ENCODE measurements at places on chromosomes 16 and 17.
A peak's percentile ranks its signal among the peaks of the same experiment; 100 is the strongest.

DNA sequence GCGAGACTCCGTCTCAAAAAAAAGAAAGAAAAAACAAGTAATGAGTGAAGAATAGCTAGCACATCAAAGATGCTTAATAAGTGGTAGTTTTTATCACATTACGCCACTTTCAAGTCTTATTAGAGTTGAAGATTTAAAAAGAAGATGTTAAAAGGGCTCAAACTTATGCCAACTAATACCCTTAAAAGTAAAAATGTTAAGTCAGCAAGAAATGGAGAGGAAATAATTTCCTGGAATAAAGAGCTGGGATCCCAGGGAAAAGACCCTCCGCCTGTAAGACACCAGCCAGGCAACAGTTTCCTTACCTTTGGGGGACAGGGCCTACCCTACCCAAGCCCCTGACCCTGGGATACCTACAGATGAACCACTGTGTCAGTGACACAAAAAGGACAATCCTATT, 3.6 kb downstream of the XPO6 start:
- no peak for DNase-seq

- DNase-seq = no peak
Measured at GRCh38 chr17:39809221-39809620, 54.9 kb downstream of the IKZF3 start.

GRCh38 chr16:69892378-69892777, 58.8 kb upstream of the CLEC18A start:
- DNase-seq = no peak

DNA sequence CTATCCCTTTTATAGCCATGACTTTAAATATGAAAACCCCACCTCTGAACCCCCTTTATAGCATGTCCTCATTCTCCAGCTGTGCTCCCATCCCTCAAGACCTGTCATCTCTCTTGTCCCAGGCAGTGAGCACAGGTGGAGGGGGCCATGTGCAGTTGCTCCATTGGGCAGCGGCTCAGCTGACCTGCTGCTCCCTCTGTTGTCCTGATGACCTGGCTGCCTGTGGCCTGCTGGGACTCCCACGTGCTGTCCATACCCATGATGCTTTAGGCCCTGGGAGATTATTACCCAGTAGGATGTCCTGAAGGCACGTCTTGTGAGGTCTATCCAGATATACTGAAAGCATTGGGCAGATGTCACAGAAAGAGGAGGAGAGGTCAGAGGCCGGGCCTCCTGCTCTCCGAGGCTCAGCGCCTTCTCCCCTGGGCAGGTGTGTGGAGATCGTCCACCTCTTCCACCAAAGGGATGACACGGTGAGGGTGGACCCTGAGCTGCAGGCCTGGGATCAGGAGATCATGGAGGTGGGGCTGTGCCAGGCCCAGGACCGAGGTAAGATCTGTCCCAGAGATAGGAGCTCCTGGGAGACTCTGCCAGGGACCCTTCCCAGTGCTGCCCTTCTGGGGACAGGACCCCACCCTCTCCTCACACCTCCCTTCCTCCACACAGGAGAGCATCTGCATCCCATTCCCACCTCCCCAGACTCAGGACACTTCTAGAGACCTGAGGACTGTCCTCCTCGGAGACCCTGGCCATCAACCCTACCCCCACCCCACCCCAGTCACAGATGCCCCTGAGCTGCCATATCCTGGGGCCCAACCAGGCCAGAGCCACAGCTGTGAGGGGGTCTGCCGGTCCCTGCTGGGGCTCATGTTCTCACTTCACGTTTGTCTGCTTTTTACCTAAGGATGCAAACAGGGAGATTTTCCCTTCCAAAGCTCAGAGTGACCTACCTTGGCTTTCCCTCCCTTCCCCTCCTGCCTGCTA, 58.0 kb downstream of the GOSR1 start:
- no peak for DNase-seq

DNA sequence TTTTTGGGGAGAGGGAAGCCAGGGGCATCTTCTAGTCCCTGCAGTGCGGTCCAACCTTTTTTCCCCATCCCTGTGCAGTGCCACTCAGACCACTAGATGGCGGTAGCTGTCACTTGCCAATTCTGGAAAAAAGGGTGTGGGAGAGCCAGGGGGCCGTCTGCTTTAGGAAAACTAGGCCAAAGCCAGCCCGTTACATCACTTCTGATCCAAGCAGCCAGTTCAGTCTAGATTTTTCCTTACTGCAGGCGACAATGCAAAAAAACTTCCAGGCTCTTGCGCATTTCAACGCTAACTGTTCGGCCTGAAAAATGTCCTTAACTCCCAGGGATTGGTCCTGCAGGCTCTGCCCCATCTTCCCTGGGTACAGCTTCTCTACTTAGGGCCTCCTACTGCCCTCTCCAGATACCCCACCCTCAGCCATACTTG, 69.2 kb upstream of the CES5A start:
- peak; percentile 41 for DNase-seq

- no peak for DNase-seq
Measured at GRCh38 chr16:21244518-21245215, 11.2 kb downstream of the ANKS4B start.

DNA sequence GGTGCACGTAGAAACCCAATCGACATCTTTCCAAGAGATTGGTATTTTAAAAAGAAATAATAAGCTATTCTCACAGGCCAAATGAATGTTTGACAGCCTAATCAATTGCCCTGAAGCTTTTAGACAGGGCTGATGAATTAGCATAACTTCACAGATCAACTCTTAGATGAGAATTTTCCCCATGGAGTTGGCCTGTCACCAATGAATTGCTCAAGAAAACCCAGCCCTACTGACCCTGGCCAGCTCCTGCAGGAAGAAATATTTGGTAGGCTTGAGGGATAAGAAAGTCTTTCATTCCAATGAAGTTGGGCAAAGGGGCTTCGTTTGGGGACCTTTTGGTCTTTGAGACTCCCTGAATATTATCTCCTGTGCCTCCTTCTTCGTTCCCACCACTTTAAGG, 23.4 kb upstream of the SEC14L1 start:
- DNase-seq = no peak

DNA sequence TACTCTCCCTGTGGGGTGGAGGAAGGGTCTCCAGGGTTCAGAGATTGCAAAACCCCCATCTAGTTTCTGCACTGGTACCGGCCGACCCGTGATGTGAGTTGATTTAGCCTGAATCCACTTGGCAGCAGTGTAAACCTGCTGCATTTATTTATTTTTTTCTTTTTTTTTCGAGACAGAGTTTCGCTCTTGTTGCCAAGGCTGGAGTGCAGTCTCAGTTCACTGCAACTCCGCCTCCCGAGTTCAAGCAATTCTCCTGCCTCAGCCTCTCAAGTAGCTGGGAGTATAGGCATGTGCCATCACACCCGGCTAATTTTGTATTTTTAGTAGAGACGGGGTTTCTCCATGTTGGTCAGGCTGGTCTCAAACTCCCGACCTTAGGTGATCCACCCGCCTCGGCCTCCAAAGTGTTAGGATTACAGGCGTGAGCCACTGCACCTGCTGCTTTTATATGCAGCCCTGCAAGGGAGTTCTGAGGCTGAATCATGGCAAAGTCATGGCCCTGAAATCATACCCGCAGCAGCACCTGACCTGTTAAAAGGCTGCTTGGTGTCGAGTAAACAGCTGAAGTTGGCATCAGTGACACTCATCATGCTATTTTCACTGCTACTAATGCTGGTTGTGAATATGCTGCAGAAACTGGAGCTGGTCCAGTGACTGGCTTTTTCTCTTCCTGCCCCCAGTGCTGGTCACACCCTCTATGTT, 21.4 kb downstream of the DEXI start:
- DNase-seq = no peak

DNA sequence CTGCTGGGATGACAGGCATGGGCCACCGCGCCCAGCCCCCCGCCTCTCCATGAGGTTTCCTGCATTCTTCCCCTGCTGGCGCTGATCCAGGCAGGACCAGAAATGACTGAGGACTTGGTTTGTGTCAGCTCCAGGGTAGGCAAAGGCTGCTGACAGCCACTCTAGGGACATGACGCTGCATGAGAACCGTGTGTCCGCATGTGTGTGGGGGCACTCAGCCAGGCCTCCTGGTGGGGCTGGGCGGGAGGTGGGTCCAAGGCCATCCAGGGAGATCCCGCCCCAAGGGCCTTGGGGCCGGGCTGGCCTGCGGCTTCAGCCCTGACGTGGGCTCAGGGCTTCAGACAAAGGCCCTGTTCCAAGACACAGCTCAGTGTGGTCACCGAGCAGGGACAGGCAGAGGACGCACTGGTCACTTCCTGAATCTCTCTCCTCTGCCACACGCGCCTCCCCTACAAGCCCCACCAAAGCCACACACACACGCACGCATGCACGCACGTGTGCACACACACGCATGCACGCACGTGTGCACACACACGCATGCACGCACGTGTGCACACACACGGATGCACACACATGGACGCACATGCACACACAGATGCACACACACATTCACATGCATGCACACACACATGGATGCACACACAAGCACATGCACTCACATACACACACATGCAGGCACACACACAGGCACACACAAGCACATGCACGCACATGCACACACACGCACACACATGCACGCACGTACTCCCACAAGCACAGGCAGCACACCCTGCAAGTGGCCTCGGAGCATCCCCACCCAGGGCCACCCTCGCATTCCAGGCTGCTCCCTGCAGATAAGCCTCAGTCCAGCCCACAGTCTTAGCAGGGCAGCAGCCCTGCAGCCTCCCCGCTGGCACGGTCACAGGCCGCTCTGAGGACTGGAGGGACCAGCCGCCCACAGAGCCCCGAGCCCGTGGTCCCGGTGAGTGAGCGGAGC, 5.3 kb upstream of the TMEM204 start:
- no peak for DNase-seq

DNA sequence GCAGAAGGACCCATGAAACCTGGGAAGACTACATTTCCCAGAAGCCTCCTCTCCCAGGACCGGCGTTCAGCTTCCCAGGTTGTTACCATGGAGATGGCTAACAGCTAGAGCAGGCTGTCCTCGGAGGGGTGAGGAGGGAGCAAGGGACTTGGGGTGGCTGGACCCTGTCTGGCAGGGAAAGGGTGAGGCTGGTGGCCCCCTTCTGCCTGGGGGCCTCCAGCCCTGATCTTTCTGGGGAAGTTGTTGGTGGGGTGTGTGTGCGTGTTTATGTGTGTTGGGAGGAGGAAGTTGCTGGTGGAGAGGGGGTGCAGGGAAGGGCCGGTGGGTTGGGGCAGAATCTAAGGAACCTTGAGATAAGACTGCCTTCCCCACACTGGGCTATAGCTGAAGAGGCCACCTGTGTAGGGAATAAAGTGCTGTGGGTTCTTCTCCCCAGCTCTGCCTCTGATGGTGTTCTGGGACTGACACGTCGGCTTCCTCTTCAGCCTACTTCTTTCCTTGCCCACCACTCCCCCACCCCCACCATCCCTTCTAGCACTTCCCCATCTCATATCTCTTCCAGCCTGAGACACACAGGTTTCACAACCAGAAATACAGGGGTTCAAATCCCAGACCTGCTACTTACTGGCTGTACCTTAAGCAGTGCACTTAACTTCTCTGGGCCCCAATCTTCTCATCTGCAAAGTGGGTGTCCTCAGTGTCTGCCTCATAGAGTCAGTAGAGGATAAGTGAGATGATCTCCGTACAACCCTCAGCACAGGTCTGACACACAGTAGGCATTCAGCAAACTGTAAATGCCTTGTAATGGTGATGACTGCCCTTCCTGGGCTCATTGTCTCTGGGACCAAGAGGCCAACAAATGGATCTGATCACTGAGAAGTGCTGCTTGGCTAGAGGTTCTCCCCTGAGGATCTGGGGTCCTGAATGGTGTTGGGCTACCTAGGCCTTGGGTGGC, at the start of gene DRC7:
TSS of gene DRC7 (plus strand) at position 82 of the 955 bp plus-strand sequence. CDS start 3,144 bp downstream, outside the sequence.
- no peak for DNase-seq
